Activated T-helper 1 cell treated with Interleukin-2 at 50 U/mL for 16 hours (primary cell): ENCODE measurements at places on chromosomes 11 and 22.
A peak's percentile ranks its signal among the peaks of the same experiment; 100 is the strongest.

DNA sequence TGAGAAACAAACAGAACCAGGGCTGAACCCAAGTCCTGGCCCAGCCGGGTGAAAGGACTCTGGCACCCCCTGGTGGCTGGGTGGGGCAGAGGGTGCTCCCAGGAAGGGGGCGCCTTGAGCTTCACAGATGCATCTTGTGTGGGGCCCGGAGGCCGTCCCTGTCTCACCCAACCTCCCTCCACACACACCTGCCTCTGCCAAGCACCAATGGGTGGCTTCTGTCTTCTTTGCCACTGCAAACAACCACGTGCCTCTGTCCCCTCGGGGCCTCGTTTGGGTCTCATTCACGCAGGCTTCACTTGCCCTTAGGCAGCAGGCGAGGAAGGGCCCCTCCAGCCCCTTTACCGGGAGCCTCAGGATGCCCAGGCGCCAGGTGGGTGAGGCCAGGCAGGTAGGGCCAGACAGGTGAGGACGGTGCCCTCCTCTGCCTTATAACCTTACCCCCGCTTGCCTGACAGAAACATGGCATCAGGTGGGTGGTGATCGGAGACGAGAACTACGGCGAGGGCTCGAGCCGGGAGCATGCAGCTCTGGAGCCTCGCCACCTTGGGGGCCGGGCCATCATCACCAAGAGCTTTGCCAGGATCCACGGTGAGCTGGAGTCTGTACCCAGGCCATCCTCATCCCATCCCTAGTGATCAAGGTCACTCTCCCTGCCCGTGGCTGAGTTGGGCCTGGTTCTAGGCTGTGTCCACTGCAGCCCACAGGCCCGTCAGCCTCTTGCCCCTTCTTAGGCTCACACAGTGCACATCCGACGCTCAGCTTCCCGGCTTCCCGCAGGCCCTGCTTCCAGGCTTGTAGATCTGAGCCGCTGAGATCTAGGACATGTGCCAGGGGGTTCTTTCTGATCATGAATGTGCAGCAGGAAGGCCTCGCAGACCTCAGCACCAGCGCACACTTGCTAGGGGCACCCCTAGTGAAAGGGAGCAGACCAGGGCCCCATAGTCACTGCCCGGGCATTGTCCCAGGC lies 17.2 kb downstream of the POLR3H start:
- peak; percentile 55 for DNase-seq

GRCh38 chr11:6438979-6439571 lies 1.7 kb downstream of the HPX start:
- no peak for DNase-seq

GRCh38 chr11:11482730-11483129 lies 129.7 kb upstream of the CSNK2A3 start:
- DNase-seq: no peak

DNA sequence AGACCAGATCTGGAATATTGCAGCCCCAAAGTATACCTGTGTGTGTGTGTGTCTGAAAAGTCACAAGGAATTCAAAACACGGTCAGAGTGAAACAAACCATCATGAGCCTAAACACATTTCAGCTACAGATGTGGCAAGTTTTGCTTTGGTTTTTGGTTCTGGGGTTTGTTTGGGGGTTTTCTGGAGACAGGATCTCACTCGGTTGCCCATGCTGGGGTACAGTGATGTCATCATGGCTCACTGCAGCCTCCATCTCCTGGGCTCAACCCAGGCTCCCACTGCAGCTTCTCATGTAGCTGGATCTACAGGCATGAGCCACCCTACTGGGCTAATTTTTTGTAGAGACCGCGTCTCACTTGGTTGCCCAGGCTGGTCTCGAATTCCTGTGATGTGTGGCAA lies 41.4 kb upstream of the PHF21A start:
- DNase-seq: no peak

GRCh38 chr11:77472991-77473800 lies 698 bp downstream of the PAK1 start:
- DNase-seq: peak; percentile 17

GRCh38 chr11:110026858-110027626 lies 66.2 kb upstream of the ZC3H12C start:
- no peak for DNase-seq

GRCh38 chr22:29798318-29798717 lies 31.1 kb downstream of the UQCR10 start:
- DNase-seq: no peak

GRCh38 chr11:120532082-120532831 lies 20.7 kb downstream of the GRIK4 start:
- no peak for DNase-seq

DNA sequence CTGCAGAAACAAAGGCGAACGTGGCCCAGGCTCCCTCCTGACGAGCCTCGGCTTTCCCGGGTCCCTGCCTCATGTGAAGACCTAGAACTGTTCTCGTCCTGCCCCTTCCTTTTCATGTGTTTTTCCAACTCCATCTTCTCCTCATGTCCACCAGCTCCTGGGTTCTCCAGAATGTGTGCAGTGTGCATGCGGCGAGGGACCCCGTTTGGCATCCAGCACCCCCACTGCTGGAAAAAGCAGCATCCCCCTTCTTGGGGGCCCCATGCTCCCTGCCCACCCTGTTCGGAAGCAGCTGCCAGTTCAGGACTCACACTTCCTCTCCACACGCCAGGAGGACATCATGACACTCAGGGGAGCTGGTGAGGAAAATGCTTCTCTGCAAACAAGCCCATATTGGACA lies 313.5 kb downstream of the BRD1 start:
- no peak for DNase-seq

- no peak for DNase-seq
Measured at GRCh38 chr22:47914481-47915097, 1152.1 kb downstream of the TBC1D22A start.

- DNase-seq: no peak
Measured at GRCh38 chr11:86726118-86726753, 53.8 kb upstream of the ME3 start.

DNA sequence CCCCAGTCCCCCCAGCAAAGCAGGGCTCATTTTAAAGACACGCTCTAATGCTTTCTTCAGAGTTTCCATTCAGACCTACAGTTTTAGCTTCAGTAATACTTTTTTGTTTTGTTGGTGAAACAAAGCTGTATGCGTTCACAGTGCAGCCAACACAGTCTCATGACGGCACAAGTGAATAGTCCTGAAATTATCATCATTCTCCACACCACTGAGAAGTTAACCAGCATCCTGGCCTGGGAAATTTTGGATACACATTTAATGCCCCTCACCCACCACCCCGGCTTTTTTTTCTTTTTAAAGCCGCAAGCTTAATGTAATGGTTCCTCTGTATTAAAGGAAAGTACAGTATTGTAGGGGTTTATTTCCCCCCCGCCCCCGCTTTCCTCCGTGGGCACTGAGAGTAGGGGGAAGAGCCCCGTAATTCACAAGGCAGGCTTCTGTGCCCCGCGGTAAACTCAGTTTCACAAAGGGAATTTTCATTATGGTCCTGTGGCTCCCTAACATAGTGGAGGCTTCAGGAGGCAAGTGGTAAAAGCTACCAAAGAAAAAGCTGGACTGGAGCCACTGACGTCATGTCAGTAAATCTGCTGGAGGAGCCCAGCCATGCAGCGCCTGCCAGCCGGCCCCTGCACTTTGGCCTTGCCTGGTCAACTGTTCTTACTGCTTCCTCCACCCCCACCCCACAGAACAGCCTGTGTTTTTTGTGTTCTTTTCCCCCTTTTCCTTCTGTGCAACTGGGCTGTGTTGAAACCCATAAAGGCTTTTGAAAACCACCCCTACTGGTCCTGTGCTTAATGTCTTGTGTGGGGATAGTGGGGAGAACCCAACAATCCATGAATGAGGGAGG lies 18.2 kb downstream of the TEAD1 start:
- DNase-seq: no peak

- no peak for DNase-seq
Measured at GRCh38 chr22:25210793-25211192, 8.6 kb upstream of the CRYBB2 start.

DNA sequence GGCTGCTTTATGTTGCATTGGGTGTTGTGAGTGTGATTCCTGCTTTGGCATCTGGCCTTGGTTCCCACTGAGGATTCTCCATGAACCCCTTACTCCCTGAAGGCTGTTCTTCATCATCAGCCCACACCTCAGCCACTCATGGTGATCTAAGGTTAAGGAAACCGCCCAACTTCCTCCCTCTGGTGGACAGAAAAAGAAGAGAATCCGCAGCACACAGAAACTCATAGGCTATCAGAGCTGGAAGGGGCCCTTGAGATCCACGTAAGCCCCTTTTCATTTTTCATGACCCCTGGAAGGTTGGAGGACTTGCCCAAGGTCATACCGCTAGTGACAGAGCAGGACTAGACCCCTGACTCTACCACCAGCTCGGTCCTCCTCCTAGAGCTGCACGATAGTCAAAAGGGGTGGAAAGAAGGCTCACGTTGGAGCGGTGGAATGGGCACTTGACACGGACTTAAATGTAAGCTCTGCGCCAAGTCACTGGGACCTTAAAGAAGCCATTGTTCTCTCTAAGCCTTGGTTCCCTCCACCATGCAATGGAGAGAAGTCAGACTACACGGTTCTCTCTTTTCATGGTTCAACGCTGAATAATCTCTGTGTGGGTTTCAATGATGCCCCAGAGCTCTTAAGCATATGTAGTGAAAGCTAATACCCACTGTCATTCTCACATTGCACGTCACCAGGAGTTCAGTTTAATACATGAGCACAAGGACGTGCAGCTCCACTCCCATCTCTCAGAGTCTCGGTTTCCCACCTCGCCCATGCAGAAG lies 83.6 kb upstream of the CRTAM start:
- no peak for DNase-seq

GRCh38 chr11:73249304-73249703 lies 22.8 kb upstream of the P2RY6 start:
- no peak for DNase-seq

DNA sequence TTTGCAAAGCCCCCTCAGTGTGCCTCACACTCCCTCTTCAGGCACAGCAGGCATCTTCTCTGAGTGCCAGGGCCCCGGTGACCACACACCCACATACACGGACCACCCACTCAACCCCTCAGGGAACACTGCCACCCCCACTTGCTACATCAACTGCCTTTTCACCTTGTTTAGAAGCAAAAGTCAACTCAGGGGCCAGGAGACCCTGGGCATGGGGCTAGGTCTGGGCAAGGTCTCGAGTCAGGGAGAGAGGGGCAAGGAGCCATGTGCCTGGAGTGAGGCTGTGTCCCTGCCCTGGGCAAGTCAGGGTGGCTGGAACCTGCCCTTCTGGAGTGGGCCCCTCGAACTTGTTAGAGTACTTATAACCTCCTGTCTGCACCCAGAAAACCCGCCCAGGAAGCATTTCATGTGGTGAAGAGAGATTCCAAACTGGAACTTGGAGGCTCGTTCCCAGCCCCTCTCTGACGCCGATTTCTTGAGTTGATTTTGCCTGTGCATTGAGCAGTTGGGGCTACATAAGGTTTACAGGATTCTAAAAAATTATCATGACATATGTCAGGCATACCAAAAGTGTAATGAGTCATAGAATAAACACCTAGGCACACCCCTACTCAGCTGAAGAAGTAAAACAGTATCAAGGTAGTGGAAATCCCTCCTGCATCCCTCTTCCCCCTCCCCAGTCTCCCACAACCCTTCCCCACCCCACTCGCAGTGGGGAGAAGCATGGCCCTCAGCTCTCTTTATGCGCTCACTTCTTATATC lies 74.3 kb downstream of the MYEOV start:
- no peak for DNase-seq

DNA sequence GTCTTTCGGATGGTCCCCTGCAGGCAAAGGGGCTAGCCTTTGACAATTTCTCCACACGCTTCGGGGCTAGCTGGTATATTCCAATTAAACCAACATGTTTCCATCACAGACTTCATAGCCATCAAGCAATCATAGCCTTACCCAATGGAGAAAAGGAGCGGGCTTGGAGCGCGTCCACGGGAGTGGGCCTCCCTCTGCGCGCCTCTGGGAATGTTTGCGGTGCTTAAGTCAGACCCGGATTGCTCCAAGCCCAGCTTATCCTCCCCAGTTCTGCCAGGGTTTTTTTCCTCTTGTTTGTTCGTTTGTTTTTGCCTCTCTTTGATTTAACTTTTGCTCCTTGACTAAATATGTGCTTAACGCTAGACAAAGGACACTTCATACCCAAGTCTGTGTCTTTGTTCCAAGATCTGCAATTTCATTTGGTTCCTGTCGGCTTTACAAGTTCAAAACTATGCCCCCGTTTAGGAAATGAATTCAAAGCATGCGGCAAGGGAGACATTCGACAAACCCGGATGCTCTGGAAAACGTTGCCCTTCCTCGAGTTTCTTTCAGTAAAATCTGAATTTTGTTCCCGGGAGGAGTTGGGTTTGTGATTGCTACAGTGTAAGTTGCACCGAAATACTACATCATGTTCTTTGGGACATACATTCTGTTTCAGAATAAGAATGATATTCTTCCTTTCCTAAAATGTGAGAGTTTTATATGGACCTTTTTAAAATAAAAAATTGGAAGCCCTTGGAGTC lies 1.0 kb upstream of the GLB1L2 start:
- no peak for DNase-seq

- DNase-seq: no peak
Measured at GRCh38 chr11:86940122-86940777, 14.9 kb downstream of the FZD4 start.

- DNase-seq: no peak
Measured at GRCh38 chr22:43017525-43018460, 2.8 kb upstream of the PACSIN2 start.

DNA sequence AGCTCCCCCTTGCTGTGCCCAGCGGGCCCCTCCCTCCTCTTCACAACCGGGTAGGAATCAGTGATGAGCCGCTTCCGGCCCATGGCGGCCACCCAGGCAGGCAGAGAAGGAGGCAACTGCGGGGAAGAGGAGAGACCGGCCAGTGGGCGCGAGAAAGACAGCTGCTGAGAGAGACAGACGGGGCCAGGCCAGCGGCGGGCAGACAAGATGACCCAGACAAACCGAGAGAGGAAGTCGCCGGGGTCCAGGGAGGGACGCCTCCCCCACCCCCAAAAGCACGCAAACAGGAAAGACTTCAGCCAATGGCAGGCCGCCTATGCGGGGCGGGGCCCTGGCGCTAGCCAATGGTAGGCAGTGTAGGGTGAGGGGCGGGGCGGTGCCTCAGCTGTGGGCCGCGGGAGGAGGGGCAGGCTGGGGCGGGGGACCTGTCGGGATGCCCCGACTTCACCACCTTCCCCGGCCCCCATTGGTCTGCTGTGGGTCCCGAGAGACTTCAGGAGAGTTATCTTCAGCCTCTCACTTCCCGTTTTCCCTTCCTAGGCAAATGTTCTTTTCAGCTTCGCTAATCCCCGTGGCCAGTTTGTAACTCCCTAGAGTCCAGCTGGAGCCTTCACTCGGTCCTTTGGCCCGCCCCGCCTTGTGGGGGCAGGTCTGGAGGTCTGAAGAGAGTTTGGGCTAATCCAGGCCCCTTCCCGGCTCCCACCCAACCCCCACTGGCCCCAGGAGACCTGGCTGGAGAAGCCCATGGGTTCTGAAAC lies at the start of gene POLD4:
POLD4 (minus strand) TSS at position 230 of the 758 bp plus-strand sequence; CDS start at position 83, 147 bp downstream.
- peak; percentile 95 for DNase-seq
